ENCODE measurements at places on chromosomes 7 and 10.

DNA sequence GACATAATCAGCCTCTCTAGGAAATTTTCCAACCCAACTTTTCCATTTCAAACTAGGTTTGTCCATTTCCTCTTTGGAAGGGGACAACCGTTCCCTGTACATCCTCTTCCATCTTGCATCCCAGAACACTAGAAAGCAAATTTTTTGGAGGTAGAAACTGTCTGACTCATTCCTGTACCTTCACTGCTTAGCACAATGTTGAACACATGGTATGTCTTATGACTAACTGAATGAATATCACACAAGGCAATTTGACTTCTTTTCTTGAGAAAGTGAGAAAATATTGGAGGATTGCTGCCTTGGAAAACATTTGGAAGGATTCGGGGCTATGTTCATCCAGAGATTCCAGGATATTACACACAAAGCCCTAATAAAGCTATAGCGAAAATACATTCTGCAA, 289.1 kb downstream of the FGFR2 start:
- no peak for DNase-seq

DNA sequence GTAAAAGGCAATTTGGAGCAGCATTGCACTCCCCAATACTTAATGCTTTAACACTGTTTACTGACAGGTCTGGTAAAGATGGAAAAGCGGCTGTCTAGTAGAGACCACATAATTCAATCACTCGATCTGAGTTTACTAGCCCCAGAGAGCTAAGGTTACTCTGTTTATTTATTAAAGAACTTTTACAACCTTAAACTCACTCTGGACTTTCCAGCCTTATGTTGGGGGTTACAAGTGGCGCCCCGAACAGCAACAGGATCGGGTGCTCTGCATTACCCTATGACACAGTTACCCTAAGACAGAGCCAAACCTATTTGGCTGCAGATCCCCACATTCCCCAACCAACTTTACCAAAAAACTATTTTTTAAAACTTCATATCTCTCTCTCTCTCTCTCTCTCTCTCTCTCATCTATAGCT, 43.9 kb downstream of the MRPS24 start:
- no peak for DNase-seq

DNA sequence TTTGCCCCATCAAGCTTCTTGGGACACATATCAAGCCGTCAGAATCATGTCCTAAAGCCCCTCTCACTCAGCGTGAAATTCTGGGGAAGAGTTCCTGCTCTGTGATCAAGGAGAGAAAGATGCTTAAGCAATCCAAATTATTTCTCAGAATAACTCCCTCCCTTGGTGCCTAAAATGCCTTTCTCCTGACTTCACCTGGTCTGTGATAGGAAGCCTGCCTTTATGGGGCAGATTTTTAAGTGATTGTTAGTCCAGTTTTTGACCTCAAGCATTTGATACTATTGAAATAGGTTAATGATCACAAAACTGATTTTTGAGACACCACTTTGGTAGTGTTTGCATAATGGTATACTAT, 76.4 kb upstream of the MAGI2 start:
- DNase-seq = no peak

DNA sequence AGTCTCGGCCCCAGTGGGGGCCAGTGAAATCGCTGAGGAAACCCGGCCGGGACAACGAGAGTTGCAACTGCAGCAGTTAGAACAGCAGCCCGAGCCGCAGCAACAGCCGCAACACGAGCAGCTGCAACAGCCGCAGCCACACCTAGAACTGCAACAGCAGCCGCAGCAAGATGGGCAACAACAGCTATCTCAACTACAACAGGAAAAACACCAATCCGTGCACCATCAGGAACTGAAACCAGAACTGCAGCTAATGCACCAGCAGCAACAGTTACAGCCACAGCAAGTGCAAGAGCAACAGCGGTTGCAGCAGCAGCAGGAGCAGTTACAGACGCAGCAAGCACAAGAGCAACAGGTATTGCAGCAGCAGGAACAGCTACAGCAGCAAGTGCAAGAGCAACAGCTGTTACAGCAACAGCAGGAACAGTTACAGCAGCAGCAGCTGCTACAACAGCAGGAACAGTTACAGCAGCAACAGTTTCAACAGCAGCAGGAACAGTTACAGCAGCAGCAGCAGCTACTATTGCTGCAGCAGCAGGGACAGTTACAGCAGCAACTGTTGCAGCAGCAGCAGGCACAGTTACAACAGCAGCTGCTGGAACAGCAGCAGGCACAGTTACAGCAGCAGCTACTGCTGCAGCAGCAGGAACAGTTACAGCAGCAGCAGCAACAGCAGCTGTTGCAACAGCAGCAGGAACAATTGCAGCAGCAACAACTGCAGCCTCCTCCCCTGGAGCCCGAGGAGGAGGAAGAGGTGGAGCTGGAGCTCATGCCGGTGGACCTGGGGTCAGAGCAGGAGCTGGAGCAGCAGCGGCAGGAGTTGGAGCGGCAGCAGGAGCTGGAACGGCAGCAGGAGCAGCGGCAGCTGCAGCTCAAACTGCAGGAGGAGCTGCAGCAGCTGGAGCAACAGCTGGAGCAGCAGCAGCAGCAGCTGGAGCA, 6.1 kb downstream of the ZNF853 start:
- no peak for DNase-seq

GRCh38 chr7:137898839-137899721, 52.3 kb upstream of the DGKI start:
- peak; percentile 77 for DNase-seq

- no peak for DNase-seq
Observed at GRCh38 chr7:100122067-100122466, 2.6 kb downstream of the CNPY4 start.

DNA sequence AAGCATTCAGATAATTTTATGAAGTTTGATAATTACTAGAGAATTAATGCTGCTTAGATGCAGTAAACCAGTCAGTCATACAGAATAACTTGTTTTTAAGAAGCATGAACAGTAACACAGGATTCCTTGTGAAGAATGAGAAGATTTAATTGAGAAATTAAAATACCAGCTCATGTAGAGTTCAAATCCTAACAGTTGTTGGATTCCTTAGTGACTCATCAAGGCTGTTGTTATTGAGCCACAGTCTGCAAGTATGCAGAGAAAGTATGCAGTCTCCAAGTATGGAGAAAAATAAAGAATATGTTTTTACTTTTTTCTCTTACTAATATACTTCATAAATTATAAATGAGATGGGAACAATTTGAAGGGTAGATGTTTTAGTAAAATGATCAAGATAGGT, 30.2 kb upstream of the CYP26C1 start:
- DNase-seq = no peak

DNA sequence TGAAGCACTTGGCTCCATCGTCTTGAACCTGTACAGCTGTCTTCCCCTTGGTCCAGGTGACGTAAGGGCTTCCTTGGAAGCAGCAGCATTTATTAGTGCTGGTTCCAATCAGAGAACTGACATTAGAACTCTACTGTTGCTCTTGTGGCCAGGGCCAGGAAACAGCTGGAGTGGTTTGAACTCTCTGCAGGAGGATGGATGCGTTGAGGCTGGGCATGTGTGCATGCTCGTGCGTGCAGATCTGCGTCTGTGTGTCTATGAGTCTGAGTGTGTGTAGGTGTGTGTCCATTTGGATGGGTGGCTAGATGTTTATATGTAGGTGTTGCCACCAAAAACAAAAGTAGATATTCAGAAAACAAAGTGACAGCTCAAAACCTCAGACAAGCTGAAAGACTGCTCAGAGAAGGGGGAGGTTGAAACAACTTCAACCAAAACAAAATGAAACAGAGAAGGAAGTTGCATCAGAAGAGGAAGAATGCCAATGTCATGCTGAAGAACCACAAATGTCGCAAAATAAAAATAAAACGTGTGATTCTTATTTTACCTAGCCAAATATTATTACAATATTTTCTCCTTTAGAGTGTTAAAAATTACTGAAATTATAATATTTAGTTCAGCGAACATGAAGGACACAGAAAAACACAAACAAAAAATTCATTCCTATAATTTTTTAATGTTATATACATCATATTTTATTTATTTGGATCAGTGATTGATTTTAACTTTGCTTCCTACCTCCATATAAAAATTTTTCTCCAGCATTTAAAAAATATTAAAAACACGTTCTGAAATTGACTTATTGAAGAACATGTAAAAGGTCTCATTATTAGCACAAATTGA, 96.1 kb upstream of the MKLN1 start:
- DNase-seq = no peak

DNA sequence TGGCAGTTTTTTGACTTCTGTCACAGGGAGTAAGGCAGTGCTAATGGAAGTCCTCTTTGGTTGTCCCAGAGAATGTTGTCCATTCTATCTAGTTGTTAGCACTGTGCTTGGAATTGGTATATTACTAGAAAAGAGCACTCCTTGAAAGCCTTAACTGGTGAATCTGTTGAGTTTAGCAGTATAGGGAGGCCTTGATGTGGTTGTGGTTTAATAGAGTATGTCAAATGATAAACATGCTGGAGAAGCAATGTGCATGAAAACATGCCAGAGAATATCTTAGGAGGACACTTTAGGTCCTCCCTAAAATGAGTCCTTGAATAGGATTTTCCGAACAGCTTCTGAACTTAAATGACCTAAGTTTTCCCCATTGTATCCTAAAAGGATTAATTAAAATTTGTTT, 98.6 kb downstream of the BTRC start:
- DNase-seq = peak; percentile 66
